Right kidney (tissue), 9 donors: ENCODE measurements at places on chromosomes 5 and 9.
A peak's percentile ranks its signal among the peaks of the same experiment; 100 is the strongest.

DNA sequence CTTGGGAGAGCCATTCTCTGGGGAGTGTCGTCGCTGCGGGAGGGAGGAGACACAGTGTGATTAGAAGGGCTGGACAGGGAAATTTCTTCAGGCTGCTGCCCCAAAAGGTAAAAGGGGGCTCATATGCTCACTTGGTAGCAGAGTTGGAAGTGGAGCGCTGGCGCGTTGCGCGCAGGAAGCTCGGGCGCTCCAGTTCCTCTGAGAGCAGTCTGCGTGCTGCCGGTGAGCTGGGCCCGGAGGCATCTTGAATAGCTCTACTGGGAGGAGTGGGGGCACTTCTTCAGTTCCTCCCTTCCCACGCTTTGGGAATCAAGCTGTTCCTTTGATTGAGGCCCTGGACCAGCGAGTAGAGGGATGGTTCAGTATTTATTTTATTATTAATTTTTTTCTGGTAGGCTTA lies 2.7 kb downstream of the RXFP3 start:
- DNase-seq = no peak

- DNase-seq = peak; percentile 42
Measured at GRCh38 chr9:35035851-35036701, 36.3 kb downstream of the VCP start.

DNA sequence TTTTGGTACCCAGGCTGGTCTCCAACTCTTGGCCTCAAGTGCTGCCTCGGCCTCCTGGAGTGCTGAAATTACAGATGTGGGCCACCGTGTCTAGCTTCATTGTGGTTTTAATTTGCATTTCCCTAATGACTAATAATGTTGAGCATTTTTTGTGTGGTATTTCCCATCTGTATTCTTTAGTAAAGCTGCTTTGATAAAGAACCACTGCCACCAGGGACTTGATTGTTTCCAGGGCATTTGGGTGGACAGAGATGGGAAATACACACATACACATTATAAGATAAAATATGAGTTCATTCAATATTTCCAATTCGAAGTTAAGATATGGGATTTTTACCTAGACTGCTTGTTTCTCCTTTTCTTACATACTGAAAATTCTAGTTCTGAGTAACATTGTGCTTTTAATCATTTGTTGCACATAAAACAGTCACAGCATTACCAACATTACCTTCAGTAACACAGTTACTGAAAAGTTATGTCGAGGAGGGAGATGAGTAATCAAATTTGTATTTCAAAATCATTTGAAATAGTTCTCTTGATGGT lies 28.9 kb downstream of the HABP4 start:
- no peak for DNase-seq

DNA sequence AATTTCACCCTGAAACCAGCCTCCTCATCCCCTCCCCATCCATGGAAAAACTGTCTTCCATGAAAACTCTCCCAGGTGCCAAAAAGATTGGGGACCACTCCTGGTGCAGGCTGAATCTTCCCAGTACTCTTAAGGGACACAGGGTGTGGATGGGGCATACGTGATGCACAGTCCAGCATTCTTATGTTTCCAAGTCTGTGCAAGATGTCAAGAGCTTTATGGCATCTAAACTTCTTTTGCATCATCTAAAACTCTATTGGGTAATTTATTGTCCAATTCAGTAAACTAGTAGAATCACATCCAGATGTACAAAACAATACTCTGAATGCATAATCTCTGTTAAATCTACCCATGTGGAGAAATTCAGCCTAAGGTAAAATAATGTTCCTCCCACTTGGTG lies 9.3 kb upstream of the FGD3 start:
- DNase-seq = no peak

DNA sequence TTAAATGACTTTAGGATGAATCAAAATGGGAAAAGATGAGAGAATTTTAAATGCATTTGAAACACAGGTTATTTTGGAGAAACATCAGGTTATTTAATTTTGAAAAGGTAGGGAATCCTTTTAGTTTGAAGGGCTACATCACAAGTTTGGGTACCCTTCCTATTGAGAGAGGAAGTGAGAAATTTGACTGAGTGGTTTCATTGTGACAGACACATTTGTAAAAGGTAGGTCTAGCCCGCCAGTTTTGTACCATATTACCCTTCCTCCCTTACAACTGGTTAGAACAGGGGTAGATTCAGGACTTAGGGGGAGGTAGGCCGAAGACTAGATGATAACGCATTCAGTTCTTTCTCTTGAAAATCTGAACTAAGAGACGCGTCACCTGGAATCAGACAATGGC lies 464.2 kb downstream of the EBF1 start:
- no peak for DNase-seq

GRCh38 chr9:112043423-112043822 lies 131.7 kb downstream of the SUSD1 start:
- no peak for DNase-seq

- no peak for DNase-seq
Measured at GRCh38 chr5:65204966-65205365, 276.8 kb downstream of the ADAMTS6 start.

DNA sequence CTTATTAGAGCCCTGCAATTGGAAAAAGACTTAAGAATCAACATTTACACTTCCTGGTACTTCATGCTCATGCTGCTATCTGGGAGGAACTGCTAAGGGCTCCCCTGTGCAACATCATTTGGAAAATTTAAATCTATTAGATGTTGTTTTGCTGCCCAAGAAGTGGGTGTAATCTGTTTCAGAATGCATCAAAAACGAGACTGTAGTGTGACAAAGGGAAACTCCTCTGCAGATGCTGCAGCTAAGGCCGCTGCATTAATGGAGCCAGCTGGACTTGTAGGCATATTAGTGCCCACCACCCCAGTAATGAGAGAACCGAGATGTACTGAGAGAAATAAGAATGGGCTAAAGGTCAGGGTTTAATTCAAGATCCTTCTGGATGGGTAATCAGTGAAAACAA lies 11.1 kb upstream of the PAIP1 start:
- DNase-seq = no peak

DNA sequence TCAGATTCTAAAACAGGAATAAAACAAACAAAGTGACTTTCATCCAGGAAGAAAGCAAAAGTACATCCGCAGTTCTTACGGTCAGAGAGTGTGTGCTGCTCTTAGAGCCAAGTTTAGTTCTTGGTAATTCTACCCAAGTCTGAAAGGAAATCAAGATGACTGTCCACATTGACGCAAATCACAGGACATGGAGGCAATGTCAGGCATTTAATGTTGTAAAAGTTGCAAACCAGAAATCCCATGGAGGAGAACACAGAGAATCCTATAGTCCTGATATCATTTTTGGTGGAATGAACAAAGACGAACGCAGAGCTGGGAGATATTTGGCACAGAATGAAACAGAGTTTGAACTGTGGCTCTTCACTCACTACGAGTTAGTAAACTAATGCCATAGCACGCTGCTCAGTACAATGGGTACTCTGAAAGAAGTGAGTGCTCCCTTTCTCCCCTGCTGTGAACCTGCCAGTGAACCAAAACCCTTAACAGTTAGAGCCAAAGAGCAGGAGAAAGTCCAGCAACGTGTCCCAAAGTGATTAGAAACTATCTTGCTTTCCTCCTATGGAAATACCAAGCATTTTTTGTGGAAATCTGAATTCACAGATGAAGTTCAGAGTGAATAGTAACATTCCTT lies 74.3 kb downstream of the MUSK start:
- DNase-seq = peak; percentile 34

DNA sequence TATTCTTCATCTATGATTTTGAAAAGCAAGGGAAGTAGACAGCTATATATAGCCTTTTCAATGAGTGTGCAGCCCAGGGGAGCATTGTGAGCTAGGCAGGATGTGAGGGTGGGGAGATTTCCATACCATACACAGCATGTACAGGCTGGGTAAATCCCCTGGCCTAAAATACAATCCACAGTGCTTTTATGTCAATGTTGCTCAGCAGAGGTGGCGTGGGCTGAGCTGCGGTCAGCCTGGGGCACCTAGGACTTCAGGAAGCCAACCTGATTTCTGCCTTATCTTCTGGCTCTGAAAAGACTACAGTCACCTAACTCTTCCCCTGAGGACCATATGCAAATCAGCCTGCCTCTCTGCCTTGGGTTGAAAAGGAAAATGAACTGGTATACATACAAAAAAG lies 6.3 kb upstream of the GARIN3 start:
- no peak for DNase-seq

DNA sequence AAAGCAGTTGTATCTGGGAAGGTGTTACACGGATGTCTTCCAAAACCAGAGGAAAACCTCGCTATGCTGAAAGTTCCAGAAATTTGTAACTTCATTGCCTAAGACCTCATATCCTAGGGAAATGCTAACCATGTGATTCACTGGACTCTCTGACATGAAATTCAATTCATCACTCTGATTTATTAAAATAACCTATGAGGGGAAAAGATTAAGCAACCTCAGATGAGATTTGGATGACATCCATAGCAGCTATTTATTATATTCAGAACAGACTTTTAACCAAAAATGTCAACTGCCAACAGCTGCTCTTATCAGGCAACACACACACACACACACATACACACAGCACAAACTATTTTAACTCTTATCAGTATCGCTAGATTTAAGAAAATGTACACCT lies 1006.4 kb upstream of the CTNND2 start:
- DNase-seq = no peak

DNA sequence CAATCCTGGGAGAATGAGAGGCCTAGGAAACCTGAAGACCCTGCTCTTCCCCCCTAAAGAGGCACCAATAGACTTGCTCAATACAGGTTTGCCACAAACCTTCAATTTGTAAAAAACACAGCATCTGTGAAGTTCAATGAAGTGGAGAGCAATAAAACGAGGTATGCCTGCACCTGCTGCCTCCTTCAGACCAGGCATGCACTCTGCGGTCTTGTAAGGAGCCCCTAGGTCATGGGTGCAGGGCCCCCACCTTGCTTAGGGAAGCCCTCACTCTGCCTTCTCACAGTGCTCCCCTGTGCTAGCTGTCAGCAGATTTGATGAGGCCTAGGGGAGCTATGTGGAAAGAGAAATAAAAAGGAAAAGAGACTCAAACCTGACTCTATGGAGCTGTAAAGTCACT lies 72.1 kb upstream of the GALNT10 start:
- DNase-seq = peak; percentile 31

DNA sequence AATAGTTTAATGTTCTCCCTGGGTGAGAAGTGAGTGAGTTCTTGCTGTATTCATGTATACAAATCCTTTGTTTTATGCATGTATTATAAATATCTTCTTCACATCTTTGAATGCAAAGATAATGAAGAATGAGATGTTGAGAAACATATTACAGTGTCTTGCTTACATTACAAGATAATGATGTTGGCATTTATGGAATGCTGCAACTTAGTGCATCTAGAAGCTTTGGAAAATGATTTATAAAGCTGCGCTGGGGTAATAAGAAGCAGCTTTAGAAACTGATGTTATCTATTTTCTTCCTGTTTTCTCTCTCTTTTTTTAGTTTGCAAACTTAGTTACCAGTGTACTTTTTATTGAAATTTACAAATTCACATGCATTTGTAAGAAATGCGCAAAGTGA lies 673.4 kb downstream of the KCTD16 start:
- no peak for DNase-seq

DNA sequence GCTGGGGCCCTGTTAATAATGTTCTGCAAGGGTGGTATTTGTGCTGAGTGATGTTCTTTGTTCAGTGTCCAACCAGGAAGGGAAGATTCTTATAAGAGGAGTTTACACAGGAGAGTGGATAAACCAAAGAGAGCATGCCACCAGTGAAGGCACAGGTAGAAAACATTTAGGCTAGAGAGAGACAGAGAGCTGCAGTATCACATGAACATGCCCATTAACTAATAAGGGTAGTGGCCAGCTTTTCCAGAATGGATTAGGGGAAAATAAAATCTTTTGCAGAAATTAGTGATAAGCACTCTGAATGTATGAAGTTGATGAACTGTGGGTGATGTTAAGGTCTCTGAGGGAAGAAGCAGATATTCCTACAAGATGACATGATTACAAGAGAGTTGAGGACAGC lies 54.1 kb upstream of the PRLR start:
- DNase-seq = no peak

- DNase-seq = no peak
Measured at GRCh38 chr9:846852-847251, 5.4 kb downstream of the DMRT1 start.
